ENCODE measurements at places on chromosomes 6 and 20.
A peak's percentile ranks its signal among the peaks of the same experiment; 100 is the strongest.

DNA sequence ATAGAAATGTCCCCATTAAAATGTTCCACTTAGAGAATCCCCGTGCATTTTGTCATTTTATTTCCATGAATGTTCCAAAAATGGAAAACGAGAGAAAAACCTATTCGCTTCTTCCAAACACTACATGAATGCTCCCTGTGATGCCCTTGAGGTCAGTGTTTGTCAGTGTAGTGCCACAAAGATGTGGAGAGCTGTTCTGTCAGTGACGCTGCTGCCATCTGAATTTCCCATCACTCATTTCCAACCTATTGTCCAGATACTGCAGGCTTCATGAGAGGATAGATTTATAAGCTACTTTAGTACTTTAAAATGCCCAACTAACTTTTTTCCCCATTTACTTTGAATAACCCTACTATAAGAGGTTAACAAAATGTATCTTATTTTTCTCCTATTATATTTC, 335.8 kb downstream of the CDKAL1 start:
- DNase-seq = no peak

- no peak for DNase-seq
Measured at GRCh38 chr20:21436205-21436604, 38.9 kb upstream of the NKX2-4 start.

GRCh38 chr20:22430154-22430745, 154.1 kb downstream of the FOXA2 start:
- no peak for DNase-seq

DNA sequence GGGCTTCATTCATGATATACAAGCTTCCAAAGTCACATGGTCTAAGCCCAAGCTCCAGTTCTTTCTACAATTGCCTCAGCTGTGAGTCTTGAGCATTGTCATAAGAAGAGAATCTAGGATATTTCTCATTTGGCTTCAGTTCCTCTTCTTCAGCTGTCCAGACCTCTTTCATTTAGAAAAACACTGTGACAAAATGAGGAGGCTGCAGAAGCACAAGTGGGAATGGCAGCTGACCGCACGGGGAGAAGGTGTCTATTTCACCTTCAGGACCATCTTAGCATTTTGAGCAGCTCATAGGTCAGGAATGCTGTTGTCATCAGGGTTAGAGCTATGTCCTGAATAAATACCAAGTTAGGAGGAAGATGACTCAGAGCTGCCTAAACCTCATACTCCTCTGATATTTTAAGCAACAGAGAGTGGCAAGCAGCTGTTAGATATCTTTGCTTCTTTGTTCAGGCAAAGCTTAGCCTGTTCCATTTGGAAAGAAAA, 390.1 kb upstream of the CITED2 start:
- no peak for DNase-seq

DNA sequence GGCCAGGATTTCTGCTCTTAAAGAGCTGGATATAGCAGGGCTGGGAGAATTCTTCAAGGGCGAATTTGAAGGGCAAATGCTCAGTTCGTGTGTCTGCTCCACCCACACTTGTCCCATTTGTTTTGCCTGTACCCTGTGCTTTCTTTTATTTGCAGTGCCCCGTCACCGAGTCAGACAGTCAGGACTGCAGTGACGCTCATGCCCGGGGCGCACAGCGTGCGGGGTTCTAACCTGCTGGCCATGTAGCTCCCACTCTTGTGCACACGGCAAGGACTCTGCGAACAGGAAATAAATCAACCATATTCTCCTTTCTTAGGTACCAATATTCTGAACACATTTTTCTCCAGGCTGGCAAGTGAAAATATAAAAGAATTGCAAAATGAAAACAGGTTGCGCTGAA, 17.7 kb downstream of the LYRM4 start:
- DNase-seq = no peak

GRCh38 chr6:79657238-79657637, 26.1 kb downstream of the SH3BGRL2 start:
- DNase-seq = no peak

GRCh38 chr6:166688901-166689300, 61.9 kb upstream of the RPS6KA2 start:
- no peak for DNase-seq

- DNase-seq = no peak
Measured at GRCh38 chr6:72715119-72715518, 93.3 kb downstream of the KCNQ5 start.

GRCh38 chr6:34275128-34275804, 26.5 kb upstream of the SMIM29 start:
- DNase-seq = no peak

GRCh38 chr6:3755637-3756545, 4.4 kb upstream of the PXDC1 start:
- DNase-seq = no peak

GRCh38 chr20:17684077-17684888, 2.2 kb upstream of the RRBP1 start:
- DNase-seq = no peak

- no peak for DNase-seq
Measured at GRCh38 chr6:45838996-45839395, 176.7 kb downstream of the CLIC5 start.

DNA sequence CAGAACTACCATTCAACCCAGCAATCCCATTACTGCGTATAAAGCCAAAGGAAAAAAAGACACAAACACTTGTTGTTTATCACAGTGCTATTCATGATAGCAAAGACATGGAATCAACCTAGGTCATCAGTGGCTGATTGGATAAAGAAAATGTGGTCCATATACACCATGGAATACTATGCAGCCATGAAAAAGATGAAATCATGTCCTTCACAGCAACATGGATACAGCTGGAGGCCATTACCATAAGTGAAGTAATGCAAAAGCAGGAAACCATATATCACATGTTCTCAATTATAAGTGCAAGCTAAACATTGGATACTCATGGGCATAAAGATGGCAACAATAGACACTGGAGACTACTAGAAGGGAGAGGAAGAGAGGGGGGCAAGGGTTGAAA, 299.6 kb downstream of the ADGRG6 start:
- DNase-seq = no peak

GRCh38 chr6:133938533-133938932, 14.5 kb upstream of the TBPL1 start:
- no peak for DNase-seq

DNA sequence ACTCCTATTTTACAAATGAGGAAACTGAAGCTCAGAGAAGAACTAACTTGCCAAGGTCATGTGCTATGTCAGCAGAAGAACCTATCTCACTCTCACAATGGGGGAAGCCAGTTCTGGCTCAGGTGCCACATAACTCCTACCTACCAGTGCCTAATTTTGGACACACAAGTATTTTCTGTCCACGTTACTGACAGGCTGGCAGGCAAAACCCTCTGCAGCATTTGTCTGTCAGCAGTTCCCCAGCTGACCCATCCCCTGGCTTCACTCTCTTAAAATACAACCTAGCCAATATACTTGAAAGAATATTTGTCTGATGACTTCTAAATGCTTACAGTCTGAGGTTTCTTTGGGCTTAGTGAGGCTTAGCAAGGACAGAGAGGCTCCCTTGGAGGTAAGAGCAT, 15.5 kb downstream of the GSS start:
- DNase-seq = no peak

DNA sequence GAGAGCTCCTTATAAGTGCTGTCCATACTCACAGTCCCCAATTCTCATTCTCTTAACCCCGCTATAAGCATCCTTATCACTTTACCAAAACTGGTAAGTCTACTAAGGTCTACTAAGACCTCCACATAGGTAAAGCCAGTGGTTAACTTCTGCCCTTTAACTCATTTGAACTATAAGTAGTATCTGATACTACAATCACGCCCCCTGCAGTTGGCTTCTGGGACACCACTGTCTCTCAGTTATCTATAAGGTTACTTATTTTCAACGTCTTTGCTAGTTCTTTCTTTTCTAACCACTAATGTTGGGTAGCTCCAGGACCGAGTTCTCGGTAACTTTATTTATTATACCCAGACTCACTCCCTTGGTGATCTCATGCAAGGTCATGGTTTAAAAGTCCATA, 142.6 kb downstream of the ARHGAP18 start:
- no peak for DNase-seq

DNA sequence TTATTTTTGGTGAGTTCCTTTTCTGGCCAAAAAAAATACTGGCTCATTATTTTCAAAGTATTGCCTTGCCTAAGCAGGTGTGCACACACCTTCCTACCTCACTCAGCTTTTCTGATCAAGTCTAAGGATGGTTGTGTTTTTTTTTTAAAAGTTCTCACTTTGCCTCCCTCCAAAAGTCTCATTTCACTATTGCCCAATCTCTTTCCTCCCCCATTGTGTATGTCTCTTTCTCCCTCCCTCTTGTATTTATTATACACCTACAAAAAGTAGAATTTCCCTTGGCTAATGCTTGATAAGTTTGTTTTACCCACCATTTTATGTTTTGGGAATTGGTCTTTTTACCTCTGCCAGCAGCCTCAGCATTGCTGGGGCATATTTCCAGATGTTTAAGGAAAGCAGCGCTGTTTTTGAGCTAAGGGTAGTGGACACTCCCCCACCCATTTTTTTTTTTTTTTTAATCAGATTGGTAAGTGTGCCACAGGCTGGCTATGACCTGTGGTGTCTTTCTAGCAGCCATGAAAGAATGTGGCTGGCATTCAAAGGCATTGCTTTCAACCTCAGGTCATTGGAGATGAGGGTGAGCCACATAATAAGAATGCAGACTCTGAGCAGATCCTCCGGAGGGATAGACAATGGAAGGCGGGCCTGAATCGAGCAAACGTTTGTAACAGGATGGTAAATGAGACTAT, 668.6 kb downstream of the UTRN start:
- DNase-seq = no peak

DNA sequence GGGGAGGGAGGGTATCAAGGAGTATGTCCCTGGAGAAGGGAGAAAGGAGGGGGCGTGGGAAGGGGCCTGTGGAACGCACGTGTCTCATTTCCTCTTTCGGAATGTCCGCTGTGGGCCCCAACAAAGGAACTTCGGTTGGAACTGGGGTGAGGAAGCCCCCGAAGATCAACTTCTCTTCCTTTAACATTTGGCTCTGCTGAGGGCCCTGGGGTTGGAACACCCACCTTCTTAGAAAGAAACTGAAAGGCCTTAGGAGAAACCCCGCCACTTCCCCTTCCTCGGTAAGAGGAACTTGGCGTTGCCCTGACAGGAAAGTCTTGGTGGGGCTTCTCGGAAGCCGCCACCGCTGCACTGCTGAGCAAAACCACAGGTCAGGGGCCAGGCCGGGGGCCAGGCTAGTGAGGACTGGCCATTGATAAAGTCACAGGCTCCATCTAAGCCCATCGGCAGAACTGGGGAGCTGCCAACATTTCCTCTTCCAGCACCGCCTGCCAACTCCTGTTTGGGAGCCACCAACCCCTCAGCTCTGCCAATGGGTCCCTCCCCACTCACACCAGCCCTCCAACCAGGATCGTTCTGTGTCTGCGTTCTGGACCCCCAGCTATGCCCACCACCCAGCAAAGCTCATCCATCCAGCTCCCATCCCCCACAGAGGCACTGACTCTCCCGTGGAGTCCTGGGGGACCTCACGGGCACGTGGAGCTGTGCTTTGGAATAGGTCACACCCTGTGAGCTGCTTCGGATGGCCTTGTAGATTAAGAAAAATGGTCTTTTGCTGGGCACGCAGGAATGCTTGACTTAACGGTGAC, 44.8 kb downstream of the FGD2 start:
- DNase-seq = peak; percentile 81

DNA sequence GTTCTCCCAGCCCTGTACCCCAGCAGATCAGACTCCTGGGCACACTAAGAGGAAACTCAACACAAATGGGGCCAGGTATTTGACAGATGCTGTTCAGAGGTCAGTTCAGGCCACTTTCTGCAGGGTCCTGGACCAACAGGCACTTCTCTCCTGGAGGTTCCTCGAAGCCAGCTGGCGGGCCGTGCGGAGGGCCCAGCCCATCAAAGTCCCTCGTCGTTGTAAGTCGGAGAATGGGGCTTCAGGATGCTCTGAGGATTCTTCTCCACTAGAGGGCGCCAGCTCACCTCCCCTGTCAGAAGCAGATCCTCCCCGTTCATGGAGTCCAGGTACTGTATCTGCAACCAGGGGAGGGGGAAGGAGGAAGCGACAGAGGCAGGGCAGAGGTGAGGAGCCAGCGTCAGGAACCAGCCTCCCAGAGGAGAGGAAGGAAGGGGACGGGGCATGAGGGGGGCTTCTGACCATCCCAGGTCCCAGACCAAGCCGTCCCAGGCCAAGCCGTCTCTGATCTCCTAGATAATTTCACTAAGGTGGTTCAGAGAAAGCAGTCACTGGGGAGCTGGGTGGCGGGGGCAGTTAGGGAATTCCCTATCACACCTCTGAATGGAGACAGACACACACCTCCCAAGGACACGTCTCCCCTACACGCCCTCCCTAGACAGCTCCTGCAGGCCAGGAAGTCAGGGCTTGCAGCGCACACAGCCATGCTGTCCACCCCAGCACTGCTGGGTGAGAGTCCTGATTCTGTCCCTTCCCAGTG, 11.7 kb upstream of the FAM83C start:
- DNase-seq = peak; percentile 88

DNA sequence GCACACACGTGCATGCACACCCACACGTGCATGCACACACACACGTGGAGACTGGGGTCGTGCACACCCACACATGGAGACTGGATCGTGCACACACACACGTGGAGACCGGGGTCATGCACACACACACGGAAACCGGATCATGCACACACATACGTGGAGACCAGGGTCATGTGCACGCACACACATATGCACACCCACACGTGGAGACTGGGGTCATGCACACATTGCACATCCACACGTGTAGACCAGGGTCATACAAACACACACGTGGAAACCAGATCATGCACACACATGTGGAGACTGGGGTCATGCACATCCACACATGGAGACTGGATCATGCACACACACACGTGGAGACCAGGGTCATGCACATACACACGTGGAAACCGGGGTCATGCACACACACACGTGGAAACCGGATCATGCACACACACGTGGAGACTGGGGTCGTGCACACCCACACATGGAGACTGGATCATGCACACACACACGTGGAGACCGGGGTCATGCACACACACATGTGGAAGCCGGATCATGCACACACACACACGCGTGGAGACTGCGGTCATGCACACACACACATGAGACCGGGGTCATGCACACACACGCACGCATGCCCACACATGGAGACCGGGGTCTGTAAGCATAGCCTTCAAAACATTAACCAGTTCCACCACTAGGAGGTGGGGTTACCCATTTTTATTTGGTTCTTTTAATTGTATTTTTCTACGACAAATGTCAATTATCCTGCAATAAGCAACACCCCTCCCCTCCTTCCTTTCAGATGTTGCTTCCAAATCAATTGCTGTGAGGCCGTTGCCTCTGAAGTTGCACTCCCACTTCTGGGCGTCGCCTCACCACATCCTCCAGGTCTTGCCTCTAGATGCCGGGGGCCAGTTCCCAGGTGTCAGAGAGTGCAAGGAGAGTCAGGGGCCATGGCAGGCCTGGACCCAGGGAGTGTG, 95.8 kb downstream of the TMEM242 start:
- no peak for DNase-seq

- DNase-seq = no peak
Measured at GRCh38 chr6:169164451-169164850, 89.2 kb downstream of the THBS2 start.

GRCh38 chr20:50304501-50304856, 113.8 kb downstream of the CEBPB start:
- no peak for DNase-seq
